ENCODE measurements at places on chromosomes 4 and X.

DNA sequence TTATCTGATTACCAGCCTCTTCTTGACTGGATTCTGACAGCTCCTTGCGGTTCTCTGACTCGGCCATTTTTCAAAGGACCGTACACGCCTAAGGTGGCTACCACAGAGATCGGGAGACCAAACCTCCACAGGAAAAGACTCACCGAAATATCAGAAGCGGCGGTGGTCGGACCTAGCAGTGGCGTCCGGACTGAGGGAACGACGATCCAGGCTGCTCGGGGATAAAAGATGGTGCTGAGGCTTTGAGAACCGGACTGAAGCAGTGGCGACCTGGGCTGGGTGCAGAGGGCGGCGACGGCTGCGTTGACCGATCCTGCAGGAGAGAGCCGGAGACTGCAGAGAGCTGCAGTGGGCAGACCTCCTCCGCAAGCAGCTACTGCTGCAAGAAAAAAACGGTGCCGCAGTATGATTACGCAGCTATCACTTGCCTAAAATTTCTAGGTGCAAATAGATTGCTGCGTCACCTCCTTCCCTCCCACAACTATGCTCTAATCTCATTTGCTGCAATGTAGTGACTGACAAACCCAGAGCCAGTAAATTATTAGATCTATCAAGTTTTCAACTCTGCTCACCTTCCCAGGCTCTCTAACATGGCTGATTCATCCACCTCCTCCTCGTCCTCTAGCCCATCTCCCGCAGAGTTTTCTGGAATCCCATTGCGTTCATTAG is at the start of gene NAP1L2:
TSS of gene NAP1L2 (minus strand) at position 426 of the 669 bp plus-strand sequence. CDS start at position 67, 359 bp downstream.
- DNase-seq: peak; percentile 8

GRCh38 chr4:143241892-143242291 is 57.2 kb downstream of the USP38 start:
- DNase-seq: no peak

DNA sequence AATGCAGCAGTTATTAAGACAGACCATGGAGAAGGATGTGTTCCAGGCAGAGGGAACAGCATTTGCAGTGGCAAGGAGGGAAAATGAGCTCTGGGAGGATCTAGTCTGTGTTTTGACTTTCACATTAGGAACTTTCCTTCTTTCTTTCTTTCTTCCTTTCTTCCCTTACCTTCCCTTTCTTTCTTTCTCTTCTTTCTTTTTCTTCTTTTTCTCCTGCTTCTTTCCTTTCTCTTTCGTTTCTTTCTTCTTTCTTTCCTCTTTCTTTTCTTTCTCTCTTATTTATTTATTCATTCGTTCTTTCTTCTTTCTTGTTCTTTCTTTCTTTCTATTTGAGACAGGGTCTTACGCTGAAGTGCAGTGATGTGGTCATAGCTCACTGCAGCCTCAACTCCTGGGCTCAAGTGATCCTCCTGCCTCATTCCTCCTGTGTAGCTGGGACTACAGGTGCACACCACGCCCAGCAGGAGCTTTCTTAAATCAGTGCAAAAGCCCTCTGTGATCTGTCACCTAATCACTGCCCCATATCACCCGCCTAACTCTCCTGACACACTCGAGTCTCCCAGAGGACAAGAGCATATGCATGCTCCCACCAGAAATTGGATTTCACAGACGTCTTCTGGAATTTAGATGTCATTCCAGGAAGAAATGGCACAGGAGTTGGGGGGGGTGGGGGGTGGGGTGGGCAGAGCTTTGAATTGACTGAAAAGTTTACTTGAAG is 15.4 kb upstream of the SPATA4 start:
- DNase-seq: no peak

- no peak for DNase-seq
Measured at GRCh38 chr4:12573716-12574115, 910.4 kb downstream of the RAB28 start.

- no peak for DNase-seq
Measured at GRCh38 chr4:146029939-146030710, 91.5 kb upstream of the ZNF827 start.

GRCh38 chrX:41338436-41338835 is 4.5 kb downstream of the DDX3X start:
- DNase-seq: no peak

DNA sequence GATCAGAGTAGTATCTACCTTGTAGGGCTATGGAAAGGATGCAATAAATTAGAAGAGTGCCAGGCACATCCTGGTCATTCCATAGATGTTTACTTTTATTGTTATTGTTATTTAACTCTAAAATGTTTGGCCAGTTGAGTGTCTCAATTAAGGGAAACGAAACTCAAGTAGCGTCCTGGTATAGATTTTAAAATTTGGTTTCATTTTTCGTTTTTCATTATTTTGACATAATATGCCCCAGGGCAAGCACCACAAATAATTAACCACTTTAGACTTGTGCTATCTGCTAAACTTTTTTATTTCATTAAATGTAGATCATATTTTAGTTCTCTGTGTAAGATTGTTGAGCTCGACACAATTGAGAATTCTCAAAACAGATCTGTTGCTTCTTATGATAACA is 179.7 kb upstream of the PRPS2 start:
- no peak for DNase-seq

- no peak for DNase-seq
Measured at GRCh38 chrX:78693536-78693935, 34.4 kb upstream of the RTL3 start.

GRCh38 chr4:75497133-75497532 is 17.1 kb downstream of the RCHY1 start:
- DNase-seq: no peak

- DNase-seq: no peak
Measured at GRCh38 chrX:108199691-108200090, 108.1 kb downstream of the ATG4A start.

DNA sequence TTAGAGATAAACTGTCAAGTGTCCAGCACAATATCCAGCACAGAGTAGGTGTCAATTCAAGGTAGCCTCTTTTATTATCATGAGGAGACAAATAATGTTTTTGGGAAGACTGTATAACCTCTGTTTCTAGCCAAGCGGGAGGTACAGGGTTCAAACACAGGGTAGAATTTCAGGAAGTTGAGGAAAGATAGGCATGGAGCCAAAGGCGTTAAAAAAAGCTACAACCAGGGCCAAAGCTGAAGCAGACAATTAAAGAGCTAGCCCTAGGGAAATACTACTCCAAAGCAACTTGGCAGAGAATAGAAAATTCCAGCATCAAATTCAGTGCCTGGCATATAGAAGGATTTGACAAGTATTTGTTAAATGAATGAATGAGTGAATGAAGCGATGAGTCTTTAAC is 40.0 kb upstream of the CASK start:
- no peak for DNase-seq

- no peak for DNase-seq
Measured at GRCh38 chrX:68711845-68712244, 64.4 kb downstream of the STARD8 start.

DNA sequence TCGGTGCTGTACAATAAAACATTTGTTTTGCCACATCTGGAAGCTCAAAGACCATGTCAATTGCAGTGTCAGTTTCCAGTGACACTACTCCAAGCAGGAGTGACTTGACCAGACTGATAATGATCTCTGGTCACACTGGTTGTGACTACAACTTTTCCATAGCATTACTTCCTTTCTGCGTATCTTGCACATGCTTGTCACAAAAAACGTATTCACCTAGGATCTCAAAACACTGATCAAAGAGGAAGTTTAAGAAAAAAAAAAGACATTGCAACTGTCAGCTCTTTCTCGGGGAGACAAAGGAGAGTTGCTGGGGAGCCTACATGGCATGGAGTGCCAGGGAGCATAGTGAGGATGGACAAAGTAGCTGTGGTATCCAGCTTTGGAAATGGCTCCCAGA is 60.6 kb downstream of the OPHN1 start:
- no peak for DNase-seq

GRCh38 chr4:55731959-55732358 is 87.6 kb upstream of the EXOC1L start:
- no peak for DNase-seq

- no peak for DNase-seq
Measured at GRCh38 chr4:153834901-153835300, 46.0 kb upstream of the SFRP2 start.

GRCh38 chrX:1403228-1403627 is 11.3 kb upstream of the SLC25A6 start:
- no peak for DNase-seq

- DNase-seq: no peak
Measured at GRCh38 chr4:81792521-81792920, 320.8 kb upstream of the RASGEF1B start.

DNA sequence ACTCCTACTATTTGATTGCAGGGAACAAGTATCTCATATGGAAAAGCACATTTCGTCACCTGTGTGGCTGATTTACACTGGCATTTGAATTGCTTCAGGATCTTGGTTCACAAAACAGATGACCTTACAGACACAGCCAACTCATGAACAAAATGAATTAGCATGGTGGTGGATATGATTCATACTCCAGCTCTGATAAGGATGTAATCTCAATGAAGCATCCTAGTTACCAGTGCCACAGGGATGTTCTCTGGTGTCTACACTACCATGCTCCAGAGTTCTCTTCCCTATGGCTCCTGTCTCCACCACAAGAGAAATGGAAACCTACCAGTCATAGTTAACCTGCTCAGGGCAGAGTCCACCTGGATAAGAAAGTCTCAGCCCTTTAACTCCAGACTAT is 40.7 kb downstream of the TEC start:
- no peak for DNase-seq

GRCh38 chrX:153411255-153411987 is at the start of gene ZFP92:
Gene ZFP92 (plus strand): TSS chrX:153411472. CDS start chrX:153418323, 6,851 bp downstream.
- no peak for DNase-seq

- no peak for DNase-seq
Measured at GRCh38 chr4:67884701-67885100, 899 bp upstream of the TMPRSS11D start.
